Spleen (tissue), 13 donors: ENCODE measurements at places on chromosomes 12 and 14.

DNA sequence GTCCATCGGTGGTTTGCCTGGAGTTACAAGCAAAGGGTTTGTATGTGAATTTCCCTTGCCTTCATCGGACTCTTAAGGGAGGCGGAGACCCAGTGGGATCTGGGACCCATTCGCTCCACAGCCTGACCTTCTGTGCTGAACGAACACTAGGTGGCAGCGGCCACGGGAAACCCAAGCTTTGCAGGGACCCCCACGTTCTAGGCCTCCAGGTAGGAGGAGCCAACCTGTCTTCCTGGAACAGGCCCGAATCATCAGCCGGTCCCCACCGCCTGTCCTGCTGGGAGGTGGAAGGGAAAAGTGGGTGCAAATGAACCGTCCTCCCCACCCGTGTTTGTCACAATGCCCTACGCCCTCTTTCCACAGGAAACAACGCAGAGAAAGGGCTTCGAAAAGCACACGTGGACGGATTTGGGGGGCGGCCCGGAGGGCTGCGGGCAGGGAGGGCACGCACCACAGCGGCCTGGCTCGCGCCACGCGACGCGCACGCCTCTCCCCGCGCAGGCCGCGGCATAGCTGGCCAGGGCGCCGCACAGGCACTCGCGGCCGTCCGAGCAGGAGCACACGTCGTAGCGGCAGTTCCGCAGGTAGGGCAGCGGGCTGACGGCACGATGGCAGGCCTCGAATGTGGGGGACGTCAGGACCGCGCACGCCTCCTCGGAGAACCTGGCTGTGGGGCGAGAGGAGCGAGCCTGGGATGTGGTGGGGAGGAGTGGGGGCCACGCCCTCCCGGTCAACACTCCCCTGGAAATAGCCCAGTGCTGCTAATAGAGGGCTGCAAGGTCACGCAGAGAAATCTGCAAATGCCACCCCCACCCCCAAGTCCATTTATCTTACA, 67.8 kb downstream of the VWF start:
- no peak for DNase-seq

GRCh38 chr14:21213652-21214051, 55.6 kb downstream of the HNRNPC start:
- no peak for DNase-seq

GRCh38 chr12:91918431-91918830, 227.2 kb downstream of the BTG1 start:
- no peak for DNase-seq

GRCh38 chr14:32049361-32050088, 27.6 kb upstream of the ARHGAP5 start:
- no peak for DNase-seq

DNA sequence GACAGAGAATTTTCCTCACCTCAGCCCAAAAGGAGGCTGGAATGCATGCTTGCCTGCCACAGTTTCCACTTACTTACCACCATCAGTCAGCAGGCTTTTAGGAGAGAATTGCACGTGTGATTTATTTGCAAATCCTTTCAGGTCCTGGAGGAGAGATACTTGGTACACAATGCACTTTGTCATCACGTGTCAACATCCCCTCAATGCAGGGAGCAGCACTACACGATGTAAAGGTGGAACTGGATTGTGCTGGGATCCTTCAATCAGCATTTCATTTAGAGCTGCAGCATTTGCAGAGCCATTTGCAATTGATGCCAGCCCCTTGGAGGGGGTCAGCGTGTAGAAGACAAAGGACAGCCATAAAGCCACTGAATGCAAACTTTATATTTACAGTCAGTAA, 218.1 kb downstream of the GLT1D1 start:
- no peak for DNase-seq

DNA sequence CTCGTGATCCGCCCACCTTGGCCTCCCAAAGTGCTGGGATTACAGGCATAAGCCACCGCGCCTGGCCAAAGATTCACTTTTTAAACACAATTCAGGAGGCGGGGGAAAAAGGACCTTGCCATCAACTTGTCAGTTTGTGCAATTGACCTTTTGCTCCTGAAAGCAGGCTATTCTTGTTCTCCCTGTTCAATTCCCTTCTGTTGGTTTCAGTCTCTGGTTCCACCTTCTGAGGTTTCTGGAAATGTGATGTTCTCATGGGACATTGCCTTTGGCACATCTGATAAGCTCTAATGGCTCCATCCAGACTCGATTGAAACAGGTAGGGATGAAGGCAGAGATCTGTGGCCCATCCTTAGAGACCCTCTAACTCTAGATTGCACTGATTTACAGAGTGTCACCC, 17.9 kb upstream of the CCDC85C start:
- no peak for DNase-seq

- no peak for DNase-seq
Measured at GRCh38 chr14:95157048-95157326, 342 bp downstream of the DICER1 start.

GRCh38 chr14:37708481-37708880, 113.1 kb downstream of the TTC6 start:
- no peak for DNase-seq

DNA sequence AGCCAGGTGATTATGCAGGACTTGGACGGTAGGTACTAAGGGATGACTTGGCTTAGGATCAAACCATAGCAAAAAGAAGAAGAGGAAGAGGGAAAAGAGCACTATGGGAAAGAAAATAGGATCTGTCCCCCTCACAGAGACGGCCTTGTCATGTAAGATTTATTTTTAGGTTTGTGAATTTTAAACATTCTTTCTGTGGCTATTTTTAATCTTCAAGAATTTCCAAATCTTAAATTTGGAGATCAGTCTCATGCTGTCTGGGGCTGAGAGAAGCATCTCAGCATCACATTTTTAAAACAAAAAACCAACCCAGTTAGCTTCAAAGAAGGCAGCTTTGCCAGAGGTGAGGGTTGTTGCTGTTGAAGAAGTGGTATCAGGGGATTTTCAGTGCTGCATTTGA, 52.6 kb upstream of the STRN3 start:
- no peak for DNase-seq

DNA sequence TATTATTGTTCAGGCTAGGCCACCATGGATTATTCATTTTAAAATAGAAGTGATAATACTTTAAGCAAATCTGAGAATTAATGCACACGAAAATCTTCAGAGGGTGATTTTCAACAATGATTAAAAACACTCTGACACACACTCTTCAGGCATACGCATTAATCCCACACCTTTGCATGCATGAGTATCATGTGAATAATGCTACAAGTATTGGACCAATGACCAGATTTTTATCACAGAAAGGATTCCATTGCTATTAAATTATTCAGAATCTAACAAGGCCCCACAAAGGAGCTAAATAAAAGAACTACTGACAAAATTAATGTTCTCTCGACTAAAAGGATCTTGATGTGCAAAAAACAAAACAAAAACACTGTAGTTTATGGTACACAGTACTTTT, 11.1 kb downstream of the EPS8 start:
- no peak for DNase-seq

DNA sequence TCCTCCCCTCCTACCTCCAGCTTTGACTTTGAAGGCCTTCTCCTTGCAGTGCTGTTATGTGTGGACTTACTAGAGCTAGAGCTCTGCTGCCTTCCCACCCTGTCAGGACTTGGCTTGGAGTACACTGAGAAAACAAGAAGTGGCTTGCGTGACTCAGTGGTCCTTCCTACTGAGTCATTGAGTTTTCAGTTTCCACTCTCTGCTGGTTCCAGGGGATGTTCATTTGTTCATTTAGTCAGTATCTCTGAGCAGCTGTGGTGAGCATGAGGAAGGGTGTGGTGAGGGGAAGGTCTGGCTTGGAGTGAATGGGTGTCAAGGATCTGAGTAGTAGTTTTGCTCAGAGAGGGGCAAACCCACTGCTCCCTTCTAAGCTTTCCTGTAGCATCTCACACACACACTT, 17.2 kb upstream of the ELK3 start:
- DNase-seq: no peak

GRCh38 chr12:121300083-121300819, 3.7 kb upstream of the CAMKK2 start:
- no peak for DNase-seq

GRCh38 chr12:24118668-24119067, 169.2 kb upstream of the SOX5 start:
- no peak for DNase-seq

DNA sequence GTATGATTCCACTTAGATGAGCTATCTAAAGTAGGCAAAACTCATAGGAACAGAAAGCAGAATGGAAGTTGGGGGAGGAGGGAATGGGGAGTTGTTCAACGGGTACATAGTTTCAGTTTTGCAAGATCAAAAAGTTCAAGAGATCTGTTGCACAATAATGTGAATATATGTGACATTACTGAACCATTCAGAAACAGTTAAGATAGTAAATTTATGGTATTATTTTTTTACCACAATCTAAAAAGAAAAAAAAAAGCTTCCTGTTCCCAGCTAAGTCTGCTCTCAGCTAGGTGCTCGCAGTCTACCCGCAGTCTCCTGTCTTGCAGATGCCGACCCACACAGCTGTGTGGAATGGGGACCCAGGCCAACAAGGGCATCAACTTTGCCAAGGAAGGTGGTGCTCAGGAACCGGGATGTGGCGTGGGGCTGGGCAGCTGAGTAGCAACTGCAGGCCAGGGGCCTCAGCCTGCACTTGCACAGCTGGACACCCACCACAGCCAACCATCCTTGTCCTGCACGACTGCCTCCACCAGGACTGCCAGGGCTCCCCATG, 15.3 kb upstream of the ANO6 start:
- DNase-seq: no peak
